ENCODE measurements at places on chromosomes 6 and 20.

- peak; percentile 71 for DNase-seq
Measured at GRCh38 chr6:14638906-14639761, 521.6 kb downstream of the CD83 start.

GRCh38 chr6:9399916-9400315 lies 964.6 kb upstream of the SLC35B3 start:
- DNase-seq = no peak

DNA sequence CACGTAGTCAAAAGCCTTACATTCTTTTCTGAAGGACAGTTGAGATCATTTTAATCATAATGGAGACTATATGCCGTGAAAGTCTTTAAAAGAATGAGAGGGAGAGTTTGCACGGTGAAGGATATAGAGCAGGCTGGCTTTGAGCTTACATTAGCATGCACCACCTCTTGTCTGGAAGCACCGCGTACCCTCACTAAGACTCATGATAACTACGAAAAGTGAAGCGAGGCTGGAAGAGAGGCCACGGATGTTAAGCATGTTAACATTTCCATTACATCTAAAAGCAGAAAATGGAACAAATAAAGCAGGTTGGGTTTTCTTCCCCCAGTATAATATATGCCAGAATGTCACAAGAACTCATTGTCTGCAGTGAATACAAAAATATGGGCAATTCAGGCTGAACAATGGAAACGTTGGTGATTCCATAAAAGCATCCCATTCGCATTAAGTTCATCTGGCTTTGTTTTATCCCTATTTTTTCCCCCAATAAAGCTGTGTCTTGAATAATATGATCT lies 40.6 kb upstream of the NKX2-2 start:
- DNase-seq = no peak

DNA sequence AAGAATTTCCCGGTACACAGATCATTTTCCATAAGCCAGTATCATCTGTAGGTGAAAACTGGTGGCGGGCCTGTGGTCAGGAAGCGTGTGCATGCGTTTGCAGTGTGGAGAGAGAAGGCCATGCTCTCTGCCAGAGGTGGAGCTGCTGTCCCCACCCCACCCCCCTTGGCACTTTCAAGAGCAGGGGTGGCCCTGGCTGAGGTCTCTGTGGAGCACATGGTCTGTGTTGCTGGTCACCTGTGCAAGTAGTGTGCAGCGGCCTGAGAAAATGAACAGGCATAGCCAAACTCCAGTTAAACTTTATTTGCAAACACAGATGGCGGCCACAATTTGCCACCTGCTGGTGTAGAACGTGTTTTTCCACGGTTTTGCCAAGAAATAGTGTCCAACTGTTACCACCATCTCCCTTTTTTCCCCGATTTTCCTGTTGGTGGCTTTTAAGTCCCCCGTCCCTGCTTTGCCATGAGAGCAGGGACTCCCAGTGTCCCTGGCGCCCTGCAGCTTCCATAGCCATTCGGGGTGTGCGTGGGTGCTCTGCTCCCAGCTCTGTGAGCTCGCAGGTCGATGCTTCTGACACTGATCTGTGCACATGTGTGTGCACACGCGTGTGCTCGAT lies 2.5 kb downstream of the ADRM1 start:
- DNase-seq = no peak

- DNase-seq = no peak
Measured at GRCh38 chr6:21731411-21732031, 138.0 kb downstream of the SOX4 start.

DNA sequence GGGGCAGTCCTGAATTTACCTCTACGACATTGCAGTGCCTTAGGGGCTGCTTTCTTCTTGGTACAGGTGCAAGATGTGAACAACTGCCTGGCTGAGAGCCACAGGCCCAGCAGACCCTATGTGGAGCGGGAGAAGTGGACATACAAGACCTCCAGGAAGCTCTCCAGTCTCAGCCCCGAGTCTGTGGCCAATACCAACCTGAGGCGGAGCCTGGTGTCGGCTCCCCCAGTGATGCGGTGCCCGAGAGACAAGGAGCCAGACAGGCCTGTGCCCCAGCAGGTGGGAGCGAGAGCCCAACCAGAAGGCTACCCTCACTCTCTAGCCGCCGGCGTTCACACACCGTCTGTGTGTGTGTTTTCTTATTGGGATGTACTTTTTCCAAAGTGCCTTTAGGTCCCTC lies 59.6 kb downstream of the EFCAB8 start:
- no peak for DNase-seq

DNA sequence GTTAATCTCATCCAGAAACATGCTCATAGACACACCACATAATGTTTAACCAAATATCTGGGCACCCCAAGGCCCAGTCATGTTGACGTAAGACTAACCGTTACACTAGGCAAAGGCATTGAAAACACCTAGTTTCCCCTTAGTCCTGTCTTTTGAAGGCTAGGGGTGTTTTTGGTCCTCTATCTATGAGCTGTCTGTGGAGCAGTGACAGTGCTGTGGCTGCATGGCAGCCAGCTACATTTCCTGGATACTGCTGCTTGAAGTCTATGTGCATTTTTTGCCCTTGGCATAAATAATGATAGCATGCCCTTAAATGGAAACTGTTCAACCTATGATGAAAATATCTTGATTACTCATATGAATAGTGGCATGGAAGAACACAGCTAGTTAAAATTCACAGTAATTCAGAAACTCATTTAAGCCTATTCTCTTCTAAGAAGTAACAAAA lies 18.6 kb downstream of the FARS2 start:
- DNase-seq = no peak

GRCh38 chr6:99424022-99424421 lies 1.1 kb downstream of the PNISR start:
- DNase-seq = no peak

- DNase-seq = no peak
Measured at GRCh38 chr6:39797751-39798150, 5.6 kb downstream of the DAAM2 start.

GRCh38 chr20:54323227-54323734 lies 115.4 kb downstream of the PFDN4 start:
- DNase-seq = no peak

DNA sequence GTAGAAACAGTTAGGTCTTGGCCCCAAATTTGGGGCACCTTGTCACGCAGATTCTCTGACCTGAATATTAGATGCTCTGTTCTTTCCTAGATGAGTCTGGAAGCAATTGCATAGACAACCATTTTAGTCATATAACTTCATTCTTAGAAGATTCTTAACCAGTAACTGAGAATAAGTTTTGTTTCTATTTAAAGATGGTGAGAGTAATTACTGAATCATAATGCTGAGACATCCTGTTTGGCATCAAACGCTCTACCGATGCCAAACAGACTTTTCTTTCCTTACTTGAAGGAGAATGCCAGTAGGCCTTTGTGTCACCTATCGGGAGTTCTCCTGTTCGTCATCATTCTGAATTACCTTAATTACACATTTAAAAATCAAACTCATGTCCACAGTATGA lies 131.6 kb upstream of the ID4 start:
- DNase-seq = no peak

- no peak for DNase-seq
Measured at GRCh38 chr6:151514000-151514730, 20.3 kb downstream of the CCDC170 start.
